Activated T-helper 1 cell treated with anti-CD3 and anti-CD28 coated beads, Interleukin-12 subunit alpha, Interleukin-12 subunit beta, Interleukin-2, Interleukin-4 antibody, amounts not matched to agents 30 ng/mL and 10 ng/mL and 1 ng/mL, durations not matched to agents 14 hours and 24 hours and 36 hours (primary cell): ENCODE measurements at places on chromosomes 13 and 19. TPM values are rescaled to one million over a fixed set of nuclear protein-coding genes. Genes with fewer than 3 reads are reported as not detected.

Gene CBARP
- 1.5 and 1.8 TPM in 2 replicates for total RNA-seq

Gene ERICH6B
- total RNA-seq = not detected in 2 replicates

Gene PSG7
- not detected in 2 replicates for total RNA-seq

Gene ZNF560
- not detected in 2 replicates for total RNA-seq

Gene WDR87
- total RNA-seq = not detected in 2 replicates

Gene PNMA8B
- total RNA-seq = not detected in 2 replicates

Gene LGALS7B
- not detected in 2 replicates for total RNA-seq

Gene MYO1F
- 45.6 and 50.9 TPM in 2 replicates for total RNA-seq

Gene AMH
- 2.2 and 4.5 TPM in 2 replicates for total RNA-seq

Gene ZIC2
- 0.08 and 0.10 TPM in 2 replicates for total RNA-seq
